ENCODE measurements at places on chromosomes 16 and 17.

- no peak for DNase-seq
Observed at GRCh38 chr17:13385481-13385911, 216.2 kb downstream of the HS3ST3A1 start.

GRCh38 chr16:19346335-19346922 lies 60.9 kb downstream of the CLEC19A start:
- DNase-seq: no peak

DNA sequence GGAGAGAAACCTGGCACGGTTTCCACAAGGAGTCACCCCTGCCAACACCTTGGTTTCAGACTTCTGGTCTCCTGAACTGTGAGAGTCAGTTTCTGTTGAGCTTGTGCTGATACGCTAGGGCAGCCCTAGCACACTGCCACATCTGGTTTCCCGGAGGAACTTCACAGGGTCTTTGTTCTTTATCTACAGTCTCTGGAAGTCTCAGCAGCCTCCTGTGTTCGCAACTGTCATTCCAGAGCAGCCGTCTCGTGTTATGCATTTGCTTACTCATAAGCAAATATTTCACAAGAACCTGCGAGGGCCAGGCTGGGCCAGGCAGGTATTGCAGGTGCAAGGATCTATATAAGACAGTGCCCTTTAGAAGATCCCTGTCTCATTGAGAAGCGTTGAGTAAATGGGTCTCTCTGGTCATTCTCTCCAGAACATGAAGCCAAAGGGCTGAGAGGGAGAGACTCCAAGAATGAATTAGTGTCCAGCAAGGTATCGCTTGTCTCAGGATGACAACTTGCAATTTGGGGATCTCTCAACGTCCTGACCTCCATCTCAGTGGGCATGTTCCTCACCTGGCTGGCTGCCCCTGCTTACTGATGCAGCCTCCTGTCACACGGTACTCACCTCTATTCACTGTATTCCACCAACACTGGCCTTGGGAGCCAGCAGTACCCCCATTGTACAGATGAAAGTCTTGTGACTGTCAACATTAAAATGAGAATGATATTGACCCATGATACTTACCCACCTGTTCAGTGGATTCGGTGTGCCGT lies 141.2 kb downstream of the WWOX start:
- DNase-seq: no peak

DNA sequence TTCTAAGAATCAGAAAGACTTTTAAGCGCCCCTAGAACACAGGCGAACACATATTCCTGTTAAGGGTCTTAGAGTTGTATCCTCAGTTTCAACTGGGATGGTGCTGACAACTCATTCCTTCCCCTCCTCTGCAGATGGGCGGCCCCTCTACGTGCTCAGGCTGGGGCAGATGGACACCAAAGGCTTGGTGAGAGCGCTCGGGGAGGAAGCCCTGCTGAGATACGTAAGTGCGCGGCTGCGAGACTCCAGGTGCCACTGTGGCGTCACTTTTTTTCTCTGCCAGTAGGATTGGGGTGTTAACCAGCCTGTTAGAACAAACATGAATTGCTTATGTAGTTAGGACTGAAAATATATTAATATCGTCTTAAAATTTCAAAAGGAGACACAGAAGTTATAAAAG lies 62.7 kb downstream of the SEC14L1 start:
- no peak for DNase-seq

DNA sequence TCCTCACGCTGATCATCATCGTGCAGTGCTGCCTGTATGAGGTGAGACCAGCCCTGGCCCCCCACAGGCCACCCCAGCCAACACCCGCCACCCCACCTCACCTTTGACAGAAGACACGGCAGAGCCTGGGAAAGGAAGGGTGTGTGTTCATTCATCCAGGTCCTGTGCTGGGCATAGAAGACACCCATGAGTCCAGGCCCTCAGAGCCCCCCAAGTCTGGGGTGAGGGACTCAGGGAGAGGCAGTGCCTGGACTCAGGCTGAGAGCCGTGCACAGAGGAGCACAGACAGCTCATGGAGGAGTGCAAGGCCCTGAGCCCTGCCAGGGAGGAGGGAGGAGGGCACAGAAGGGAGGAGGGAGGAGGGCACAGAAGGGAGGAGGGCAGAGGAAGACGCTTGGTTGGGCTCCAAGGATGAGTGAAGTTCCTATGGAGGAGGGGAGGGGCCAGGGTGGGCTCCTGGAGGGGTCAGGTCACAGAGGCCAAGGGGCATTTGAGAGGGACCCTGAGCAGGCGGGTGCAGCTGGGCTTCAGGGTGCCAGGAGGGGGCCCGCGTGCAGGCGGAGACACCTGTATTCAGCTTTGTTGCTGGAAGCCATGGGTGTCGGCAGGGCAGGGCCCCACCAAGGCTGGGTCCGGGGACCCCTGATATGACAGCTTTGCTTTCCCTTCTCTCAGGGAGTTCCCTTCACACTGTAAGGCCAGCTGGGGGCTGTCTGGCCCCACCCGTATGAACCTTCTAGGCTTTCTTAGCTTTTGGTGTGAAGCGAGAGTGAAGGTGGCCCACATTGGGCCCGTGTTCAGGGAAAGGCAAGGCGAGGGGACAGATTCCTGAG lies 11.4 kb downstream of the TAX1BP3 start:
- no peak for DNase-seq

GRCh38 chr17:20053361-20053964 lies 44.3 kb downstream of the SPECC1 start:
- no peak for DNase-seq

DNA sequence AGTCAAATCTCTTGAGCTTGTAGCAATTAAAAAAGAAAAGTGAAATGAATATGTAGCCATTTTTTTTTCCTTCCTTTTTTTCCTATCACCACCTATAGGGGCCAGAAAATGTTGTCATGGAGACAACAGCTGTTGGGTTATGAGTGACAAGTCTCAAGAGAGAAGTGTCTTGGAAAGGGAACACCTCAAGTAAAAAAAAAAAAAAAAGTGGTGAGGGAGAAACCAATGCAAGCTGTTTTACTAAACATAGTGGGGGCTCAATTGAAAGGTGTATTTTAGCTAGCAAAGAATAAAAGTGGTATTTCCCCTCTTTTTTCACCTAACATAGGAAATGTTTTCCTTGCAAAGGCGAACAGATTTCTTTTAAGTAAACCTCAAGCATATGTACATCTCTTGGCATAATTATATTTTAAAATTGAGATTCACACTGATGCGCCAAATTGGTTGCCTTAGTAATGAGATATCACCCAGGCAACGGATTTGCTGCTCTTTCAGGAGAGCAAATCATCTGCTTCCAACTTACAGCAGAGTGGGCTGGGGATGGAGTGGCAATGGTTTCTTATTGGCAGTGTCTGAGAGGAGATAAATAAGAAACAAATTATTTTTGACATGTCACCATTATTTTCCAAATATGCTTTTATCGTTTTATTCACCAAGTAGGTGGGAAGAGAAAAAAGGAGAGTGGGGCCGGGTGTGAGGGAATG lies 183.6 kb downstream of the MYO1D start:
- no peak for DNase-seq

- no peak for DNase-seq
Observed at GRCh38 chr17:28365487-28365886, 488 bp upstream of the SEBOX start.

DNA sequence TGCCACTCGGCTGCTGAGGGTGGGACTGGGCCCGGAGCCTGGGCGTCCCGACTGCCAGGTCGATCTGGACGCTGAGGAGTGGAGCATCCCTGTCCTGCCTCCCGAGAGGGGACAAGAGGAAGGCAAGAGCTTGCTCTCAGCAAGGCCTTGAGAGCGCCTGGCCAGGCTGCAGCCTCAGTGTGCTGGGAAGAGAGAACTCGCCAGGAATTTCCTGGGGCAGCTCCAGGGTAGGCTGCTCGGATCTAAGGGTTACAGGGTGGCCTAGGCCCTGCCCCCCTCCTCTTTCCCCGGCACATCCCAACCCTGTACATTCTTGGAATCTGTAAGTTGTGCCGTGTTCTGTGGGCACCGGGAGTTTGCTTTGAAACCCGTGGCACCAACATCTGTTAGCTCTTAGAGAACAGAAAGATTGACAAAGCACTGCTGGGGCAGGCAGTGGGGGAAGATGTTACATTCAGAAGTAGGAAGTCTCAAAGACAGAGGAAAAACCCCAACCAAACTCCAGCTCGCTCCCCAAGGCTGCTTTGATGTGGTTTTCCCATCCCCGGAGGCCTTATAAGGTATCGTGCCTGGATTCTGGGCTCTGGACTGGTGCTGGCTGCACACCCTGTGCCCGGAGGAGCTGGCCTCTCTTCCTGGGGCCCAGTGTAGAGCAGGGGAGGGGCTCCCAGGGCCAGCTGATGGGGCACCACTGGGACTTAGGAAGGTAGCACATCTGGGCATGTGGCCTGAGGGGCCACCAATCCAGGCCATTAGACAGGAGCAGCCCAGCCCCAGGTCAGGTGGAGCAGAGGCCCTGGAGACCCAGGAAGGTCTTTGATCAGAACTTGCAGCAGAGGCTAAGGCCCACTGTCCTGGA lies 55.2 kb downstream of the NKD1 start:
- no peak for DNase-seq

GRCh38 chr17:15213381-15214087 lies 51.6 kb downstream of the PMP22 start:
- no peak for DNase-seq

DNA sequence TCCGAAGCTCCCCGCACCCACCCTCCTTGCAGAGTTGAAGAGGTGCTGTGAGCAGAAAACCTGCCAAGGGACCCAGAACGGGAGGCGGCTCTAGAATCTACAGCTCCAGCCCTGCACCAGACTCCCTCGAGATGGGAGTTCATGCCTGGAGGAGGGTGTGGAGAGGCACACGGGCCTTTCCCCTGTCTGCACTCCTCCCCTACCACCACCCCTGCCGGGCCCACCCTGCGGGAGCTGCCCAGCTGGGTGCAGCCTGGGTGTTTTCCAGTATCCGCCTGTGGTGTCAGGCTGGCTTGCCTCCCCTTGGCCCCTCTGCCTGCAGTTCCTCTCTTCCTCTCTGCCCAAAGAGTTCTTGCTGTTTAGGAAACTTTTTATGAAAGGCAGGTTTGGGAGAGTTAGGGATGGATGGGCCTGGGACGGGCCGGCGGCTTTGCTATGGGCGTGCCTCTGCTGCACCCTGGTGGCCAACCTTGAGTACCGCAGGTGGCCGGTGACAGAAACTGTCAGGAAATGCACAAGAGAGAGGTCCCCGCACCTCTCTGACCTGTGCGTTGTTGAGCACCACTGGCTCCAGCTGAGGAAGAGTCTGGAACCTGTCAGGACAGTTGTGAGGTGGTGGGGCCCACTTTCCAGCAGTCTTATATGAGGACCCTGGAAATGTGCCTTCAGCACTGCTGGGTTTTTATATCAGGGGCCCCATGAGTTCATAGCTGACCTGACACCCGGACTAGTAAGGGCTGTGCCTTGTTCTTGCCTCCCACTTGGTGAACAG lies 354.1 kb downstream of the SEC14L1 start:
- DNase-seq: peak; percentile 59

- no peak for DNase-seq
Observed at GRCh38 chr17:27455236-27455913, 873 bp upstream of the KSR1 start.

DNA sequence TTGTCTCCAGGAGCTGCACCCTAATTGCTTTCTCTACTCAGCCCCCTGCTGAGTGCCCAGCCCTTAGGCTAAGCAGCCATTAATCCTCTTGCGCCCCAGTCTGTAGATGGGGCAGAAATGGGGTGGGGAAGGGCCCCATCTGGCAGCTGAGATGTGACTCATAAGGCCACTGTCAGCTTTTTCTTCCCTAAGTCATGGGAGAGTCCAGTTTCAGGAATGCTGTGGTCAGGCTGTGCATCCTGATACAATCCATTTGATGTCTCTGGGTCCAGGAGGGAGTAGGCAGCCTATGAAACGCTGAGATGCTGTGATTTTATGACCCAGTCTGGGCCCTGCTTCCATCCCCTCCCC lies 12.3 kb downstream of the PLXDC1 start:
- no peak for DNase-seq

GRCh38 chr17:19456016-19456927 lies 45.2 kb downstream of the RNF112 start:
- no peak for DNase-seq

DNA sequence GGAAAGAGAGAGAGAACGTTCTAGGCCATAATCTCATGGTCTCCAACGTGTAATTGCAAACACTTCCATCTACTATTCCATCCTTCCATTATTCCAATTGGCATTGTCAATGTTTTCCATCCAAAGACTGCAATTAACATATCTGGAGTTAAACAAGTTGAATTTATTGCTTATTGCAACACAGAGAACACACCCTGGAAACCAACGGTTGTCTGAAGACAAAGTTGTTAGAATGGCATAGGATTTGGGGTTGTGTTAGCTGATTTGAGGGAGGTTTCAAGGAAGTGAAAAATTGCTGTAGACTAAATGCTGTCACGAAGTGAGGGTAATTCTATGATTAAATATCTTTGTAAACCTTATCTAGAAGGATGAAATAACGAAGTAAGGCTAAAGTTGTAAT lies 178.8 kb downstream of the CNTNAP4 start:
- no peak for DNase-seq

DNA sequence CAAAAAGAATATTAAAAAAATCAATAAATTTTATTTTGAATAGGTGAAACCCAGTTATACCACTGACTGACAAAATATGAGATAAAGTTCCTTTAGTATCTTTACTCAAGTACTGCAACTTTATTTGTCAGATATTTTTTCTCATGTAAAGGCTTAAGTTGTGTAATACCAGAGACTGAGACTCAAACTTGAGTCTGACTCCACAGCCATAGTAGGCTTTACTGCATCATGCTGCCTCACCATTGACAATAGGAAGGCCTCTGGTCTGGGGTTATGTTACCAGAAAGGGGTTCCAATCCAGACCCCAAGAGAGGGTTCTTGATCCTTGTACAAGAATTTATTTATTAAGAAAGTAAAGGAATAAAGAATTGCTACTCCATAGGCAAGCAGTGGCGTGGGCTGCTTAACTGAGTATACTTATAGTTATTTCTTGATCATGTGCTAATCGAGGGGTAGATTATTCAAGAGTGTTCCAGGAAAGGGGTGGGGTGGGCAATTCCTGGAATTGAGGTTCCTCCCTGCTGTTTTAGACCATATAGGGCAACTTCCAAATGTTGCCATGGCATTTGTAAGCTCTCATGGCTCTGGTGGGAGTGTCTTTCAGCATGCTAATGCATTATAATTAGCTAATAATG lies 187.4 kb upstream of the WSB1 start:
- DNase-seq: no peak

GRCh38 chr17:20085283-20085845 lies 76.2 kb downstream of the SPECC1 start:
- DNase-seq: no peak

- peak; percentile 73 for DNase-seq
Observed at GRCh38 chr17:8073627-8074484, 13.7 kb downstream of the ALOX12B start.

DNA sequence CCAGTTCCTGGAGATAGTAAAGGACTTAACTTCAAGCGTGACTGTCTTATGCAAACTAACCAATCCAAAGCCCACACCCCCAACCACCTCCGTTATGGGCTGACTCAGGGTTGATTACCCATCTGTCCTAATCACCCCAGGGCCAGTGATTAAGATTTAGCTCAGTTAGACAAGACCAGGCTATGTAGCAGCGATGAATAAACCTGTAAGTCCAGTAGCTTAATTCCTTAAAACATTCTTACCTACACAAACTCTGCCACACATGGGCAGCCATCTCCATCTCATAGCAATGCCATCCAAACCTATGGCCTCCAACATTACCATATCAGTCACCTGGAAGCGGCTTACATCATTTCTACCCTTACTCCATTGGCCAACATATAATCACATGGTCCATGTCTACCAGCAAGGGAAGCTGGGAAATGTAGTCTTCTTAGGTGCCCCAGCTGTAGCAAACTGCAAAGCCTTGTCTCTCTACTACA lies 266.7 kb downstream of the SHISA9 start:
- no peak for DNase-seq
